ENCODE measurements at places on chromosomes 7 and 10.

DNA sequence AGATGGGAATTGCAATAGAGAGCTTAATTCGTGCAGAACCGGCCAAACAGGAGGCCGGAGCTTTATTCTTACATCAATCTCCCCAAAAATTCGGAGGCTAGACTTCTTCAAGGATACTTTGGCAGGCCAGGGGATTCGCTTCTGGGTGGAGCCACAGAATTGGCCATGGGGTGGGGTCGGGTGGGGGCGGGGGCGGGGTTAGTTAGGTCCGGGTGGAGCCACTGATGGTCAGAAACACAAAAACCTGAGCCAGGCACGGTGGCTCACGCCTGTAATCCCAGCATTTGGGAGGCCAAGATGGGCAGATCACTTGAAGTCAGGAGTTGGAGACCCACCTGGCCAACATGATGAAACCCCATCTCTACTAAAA is 87.5 kb downstream of the SEPTIN14 start:
- peak; percentile 11 for DNase-seq

GRCh38 chr10:22997096-22997495 is 69.2 kb downstream of the ARMC3 start:
- no peak for DNase-seq

- no peak for DNase-seq
These were observed 9.9 kb downstream of the PRKAG2 start for GRCh38 chr7:151866761-151867655.

DNA sequence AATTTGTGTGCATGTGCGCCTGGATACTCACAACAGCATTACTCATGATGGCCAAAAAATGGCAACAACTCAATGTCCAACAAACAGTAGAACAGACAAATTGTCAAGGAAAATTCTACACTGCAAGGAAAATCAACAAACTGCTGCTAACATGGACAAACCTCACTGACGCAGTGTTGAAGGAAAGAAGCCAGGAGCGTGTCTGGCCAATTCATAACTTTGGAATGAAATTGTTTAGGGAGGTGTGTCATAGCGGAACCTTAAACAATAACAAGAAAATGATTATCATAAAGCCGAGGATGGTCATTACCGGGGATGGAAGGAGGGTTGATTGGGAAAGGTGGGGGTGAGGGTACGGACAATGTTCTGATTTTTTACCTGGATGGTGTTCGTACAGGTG is 29.1 kb downstream of the ALOX5 start:
- DNase-seq = no peak

- DNase-seq = no peak
These were observed 1.0 kb upstream of the FAM20C start for GRCh38 chr7:191105-191980.

DNA sequence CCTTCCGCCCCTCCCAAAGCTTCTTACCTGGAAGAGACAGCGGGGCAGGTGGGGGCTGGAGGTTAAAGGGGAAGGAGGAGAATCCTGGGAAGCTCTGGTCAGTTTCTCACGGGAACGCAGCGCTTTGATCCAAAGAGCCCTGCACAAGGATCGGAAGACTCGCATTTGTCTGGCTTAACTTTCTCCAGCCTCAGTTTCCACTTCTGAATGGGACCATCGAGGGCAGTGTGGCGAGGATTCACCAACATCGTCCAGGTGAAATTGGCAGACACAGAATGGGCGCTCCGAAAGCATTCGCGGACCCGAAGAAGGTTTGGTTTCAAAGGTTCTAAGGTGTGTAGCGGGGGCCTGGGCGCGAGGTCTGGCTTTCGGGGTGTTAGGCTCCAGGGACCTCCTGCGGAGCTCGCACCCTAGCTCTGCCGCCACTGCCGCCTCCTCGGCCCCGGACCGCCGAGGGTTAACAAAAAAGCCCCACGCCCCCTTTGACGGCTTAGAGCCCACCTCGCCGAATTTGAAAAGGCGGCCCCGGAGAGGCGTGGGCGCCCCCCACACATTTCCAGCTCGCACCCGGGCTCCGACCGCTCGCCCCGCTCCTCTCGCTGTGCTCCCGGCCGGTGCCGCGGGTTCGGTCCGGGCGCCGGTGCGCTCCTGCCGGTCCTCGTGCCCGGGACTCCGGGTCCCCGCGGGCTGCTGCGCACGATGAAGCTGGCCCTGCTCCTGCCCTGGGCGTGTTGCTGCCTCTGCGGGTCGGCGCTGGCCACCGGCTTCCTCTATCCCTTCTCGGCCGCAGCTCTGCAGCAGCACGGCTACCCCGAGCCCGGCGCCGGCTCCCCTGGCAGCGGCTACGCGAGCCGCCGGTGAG is at the start of gene COL26A1:
Gene COL26A1 (plus strand): TSS at position 542 of the 862 bp plus-strand sequence. CDS start 158 bp downstream, at position 700.
- no peak for DNase-seq

- no peak for DNase-seq
These were observed 44.5 kb upstream of the TRIM8 start for GRCh38 chr10:102599565-102600327.

DNA sequence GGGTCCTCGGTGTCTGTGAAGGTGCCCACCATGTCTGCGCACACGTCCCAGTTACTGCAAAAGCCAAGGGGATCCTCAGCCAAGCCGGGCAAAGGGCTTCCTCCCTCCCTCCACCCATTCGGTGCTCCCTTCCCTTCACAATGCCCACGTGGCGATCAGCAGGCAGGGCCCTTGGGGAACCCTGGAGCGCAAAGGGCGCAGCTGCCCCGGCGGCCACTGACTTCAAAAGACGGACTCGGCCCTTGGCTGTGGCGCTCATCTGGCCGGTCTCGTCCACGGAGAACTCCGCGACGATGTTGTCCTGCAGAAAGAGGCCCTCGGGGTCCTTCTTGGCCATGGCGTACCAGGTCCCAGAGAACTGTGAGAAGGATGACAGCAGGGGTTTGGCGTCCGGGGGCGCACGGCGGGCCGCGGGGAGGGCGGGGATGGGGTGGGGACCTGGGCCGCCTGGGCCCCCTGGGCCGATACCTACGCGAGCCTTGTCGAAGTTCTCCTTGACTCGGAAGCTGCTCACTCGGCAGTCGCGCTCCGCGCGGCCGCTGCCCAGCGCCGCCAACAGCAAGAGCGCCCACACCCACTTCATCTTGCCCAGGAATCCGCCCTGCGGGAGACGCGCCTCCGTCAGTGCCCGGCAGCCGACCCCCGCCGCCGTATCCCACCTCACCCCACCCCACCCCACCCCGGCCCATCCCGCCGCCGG is 439 bp downstream of the RBP4 start:
- DNase-seq = no peak

GRCh38 chr7:70042533-70042932 is 444.3 kb downstream of the AUTS2 start:
- no peak for DNase-seq

DNA sequence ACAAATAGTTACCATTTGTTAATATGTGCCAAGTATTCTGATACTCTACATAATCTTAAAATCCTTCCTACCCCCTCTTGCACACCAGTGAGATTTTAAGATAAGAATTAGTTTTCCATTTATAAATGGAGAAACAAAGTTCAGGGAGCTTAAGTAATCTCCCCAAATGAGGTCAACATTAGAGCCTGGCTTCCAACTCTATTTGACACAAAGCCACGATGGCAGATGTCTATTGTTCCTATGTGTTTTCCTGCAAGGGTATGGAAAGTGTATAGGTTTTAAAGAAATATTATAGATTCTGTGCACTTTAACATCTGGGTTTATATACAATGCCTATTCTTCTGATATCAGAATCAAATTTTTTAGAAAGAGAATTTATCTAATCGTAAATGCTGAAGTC is 143.9 kb upstream of the SEMA3C start:
- DNase-seq = no peak

GRCh38 chr7:83708531-83708930 is 59.6 kb upstream of the SEMA3E start:
- DNase-seq = no peak

DNA sequence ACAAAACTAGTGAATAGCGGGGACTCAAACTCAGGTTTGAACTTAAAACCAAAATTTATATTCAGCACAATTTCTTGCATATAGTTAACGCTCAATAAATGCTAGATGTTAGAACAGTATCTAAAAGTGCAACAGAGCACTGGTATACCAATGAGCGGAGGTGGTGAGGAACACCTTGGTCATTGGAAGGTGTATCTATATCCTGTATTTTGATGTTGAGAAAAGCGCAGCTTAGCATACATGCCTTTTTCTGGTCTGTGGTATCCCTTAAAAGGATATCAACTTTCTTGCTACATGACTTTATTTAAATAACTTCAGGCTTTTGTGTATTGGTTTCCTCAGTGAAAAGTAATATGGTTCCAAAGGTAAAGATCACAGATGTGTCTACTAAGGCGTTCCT is 33.3 kb upstream of the DNAJB12 start:
- DNase-seq = no peak

DNA sequence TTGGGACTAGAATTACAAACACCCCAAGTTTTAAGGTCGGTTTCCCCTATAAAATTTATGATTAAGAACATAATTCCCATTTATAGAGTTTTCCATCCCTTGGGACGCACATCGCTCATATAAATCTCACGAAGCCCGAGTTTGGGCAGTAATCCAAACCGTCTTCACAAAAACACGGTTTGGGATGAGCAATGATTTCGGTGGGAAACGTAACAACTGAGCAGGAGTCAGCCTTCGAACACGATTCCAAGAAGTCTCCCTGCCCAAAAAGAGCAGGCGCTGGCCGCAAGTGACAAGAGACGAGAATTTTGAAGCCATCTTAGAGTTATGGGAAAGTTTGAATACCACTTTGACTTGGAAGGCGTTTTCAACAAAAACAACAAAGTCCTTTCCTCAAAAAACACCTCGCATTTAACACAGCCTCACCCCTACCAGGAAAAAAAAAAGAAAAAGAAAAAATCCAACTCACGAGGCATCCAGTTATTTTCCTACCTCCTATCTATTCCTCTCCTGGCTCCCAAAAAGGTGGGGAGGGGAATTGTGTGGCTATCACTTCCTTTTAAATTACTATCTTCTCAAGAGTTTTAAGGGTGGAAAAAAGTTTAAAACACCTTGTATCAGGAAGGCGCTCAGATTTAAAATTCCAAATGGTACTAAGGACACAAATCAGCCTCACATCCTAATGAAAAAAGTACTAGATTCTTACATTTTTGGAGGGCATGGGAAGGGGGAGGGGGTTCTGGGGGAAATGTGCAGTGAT is 1.6 kb downstream of the SEPHS1 start:
- DNase-seq = no peak

DNA sequence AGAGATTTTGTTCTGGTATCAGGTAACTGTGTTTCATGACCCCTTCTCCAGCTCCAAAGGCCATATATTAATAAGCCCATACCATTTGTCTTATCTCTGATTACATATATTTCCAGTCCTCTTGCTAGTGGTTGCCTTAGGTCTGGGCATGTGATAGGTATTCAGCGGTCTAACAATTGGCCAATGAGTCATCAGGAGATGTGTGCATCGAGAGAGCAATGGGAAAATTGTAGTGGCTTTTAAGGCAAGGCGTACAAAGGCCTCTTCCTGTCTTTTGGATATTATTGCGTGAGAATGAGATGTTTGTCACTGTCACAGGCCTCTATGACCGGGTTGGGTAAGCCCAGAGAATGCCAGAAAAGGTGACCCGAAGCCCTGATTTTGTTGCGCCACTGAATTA is 38.6 kb upstream of the SFRP5 start:
- DNase-seq = no peak

DNA sequence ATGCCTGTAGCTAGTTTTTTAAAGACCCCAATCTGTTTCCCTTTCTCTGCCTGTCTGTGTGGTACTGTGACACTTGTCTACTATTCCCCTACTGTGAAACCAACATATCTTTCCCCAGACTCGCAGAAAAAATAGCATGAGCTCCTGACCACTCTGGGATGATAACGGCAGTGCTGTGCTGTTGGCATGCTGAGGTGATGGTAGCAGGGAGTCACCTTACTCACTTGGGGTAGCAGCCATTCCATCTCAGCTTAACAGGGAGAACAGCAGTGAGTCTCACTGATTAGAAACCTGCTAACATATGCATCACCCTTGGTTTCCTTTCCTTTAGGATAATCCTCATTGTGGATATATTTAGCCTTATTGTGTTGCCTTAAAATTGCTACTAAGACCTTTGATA is 469.6 kb upstream of the FZD8 start:
- DNase-seq = no peak

GRCh38 chr10:32446536-32447406 is 831 bp downstream of the CCDC7 start:
- no peak for DNase-seq

GRCh38 chr10:89278034-89278535 is 23.8 kb upstream of the IFIT2 start:
- DNase-seq = no peak

DNA sequence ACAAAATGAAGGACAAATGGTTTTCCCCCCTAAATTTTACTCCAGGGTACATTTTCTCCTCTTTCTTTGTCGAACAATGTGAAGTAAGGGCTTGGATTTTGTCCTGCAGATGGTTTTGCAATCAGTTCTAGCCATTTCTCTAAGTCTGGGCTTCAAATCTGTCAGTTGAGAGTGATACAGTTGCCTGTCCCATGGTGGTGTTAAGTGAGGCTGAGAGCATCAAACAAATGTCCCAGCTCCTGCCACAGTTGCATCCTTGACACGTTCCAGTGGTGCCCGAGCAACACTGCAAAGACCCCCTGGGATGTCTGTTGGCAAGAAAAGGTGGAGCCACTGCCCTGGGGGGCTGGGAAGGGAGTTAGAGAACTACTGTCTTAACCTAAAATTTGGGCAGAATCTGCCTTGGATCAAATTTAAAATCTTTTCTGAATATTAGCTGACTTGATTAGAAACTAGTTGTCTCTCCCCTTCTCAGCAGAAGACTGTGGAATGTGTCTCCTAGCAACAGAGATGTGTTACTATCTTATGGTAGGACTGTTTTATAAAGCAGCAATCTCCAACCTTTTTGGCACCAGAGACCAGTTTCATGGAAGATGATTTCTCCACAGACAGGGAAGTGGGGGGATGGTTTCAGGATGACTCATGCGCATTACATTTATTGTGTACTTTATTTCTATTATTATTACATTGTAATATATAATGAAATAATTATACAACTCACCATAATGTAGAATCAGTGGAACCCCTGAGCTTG is 102.0 kb upstream of the STEAP1B start:
- DNase-seq = no peak

GRCh38 chr10:5574642-5575131 is 49.9 kb downstream of the CALML3 start:
- no peak for DNase-seq

DNA sequence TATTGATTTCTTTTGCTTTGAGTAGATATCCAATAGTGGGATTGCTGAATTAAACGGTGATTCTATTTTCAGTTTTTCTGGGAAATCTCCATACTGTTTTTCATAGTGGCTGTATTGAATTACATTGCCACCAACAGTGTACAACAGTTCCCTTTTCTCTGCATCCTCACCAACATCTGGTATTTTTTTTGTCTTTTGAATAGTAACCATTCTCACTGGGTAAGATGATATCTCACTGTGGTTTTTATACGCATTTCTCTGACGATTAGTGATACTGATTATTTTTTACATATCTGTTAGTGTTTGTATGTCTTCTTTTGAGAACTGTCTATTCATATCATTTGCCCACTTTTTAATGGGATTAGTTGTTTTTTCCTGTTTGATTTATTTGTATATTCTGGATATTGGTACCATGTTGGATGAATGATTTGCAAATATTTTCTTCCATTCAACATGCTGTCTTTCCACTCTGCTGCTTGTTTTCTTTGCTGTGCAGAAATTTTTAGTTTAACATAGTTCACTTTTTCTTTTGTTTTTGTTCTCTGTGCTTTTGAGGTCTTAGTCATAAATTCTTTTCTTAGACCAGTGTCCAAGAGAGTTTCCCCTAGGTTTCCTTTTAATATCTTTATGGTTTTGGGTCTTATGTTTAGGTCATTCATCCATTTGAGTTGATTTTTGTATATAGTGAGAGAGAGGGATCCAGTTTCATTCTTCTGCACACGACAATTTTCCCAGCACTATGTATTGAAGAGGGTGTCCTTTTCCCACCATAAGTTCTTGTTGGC is 584.7 kb downstream of the PHTF2 start:
- DNase-seq = no peak

- DNase-seq = no peak
These were observed 469.5 kb upstream of the ZMIZ1 start for GRCh38 chr10:78599122-78599853.
